KBM-7 (cell line): ENCODE measurements at places on chromosomes 16 and 17.

DNA sequence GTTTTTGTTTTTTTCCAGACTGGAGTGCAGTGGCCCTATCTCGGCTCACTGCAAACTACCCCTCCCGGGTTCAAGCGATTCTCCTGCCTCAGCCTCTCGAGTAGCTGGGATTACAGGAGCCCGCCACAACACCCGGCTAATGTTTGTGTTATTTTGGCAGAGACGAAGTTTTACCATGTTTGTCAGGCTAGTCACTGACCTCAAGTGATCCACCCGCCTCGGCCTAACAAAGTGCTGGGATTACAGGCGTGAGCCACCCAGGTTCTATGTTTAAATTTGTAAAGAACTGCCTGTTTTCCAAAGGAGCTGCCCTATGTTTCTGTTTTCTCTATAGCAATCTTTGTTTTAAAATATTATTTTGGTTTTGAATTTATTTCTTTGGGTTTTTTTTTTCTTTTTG, 13.8 kb upstream of the C16orf87 start:
- no peak for DNase-seq

GRCh38 chr16:13953501-13953900, 33.5 kb downstream of the ERCC4 start:
- DNase-seq: no peak

DNA sequence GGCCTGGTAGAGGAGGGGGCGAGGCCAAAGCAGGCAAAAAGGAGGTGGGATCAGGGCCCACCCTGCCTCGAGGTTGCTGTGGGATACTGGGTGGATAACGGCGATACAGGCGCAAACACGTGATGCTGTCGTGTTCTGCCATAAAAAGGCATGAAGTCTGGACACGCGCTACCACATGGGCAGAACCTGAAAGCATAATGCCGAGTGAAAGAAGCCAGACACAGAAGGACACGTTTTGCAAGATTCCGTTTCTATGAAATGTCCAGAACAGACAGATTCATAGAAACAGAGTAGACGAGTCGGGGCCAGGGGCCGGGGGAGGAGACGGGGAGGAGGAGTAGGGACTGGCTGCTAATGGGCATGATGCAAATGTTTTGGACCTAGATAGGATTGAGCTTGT, 43.5 kb downstream of the ZDHHC7 start:
- DNase-seq: no peak

- DNase-seq: no peak
Measured at GRCh38 chr17:19331134-19331533, 31.4 kb downstream of the B9D1 start.

DNA sequence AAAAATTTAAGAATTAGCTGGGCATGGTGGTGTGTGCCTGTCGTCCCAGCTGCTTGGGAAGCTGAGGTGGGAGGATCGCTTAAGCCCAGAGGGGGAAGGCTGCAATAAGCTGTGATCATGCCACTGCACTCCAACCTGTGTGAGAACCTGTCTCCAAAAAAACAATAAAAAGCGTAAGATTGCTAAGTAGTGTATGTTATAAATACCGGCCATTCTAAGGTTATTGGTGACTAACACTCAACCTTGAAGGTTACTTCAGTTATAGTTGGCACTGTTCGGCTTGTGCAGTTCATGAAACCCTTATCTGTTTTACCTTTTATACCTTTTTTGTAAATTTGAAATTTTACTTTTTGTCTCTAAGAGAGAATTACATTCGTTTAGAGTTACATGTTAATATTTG, 44.0 kb downstream of the PAFAH1B1 start:
- no peak for DNase-seq

- no peak for DNase-seq
Measured at GRCh38 chr17:40343219-40344119, 21.1 kb downstream of the GJD3 start.

DNA sequence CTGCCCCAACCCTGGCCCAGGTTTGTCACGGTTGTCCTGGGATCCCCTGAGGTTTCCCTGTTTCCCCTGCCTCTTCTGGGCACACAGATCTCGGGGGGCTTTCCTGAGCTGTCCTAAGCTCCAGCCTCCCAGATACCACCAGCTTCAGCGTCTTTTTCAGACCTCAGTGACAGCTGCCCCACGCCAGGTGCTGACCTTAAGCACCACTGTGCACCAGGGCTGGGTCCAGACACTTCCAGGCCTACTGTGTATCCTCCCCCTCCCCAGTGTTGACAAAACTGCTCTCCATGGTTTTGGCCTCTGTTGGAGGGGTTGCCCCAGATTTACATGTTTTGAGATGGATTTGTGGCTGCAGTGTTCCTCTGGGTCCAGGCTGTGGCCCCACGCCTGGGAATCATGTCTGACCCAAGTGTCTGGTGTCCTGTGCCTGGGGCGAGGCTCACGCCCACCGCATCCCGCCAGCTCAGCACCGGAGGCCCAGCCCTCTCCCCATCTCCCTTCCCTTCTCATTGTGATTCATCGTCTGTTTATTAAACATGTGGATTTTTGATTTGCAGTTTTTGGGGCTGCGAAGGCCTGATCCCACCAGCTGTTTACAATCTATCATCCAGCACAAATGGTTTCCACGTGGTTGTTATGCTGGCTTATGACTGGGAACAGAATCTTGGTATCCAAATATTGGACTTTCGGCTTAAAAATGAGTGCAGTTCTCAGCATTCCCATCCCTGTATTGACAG, 82.1 kb downstream of the METRNL start:
- no peak for DNase-seq

DNA sequence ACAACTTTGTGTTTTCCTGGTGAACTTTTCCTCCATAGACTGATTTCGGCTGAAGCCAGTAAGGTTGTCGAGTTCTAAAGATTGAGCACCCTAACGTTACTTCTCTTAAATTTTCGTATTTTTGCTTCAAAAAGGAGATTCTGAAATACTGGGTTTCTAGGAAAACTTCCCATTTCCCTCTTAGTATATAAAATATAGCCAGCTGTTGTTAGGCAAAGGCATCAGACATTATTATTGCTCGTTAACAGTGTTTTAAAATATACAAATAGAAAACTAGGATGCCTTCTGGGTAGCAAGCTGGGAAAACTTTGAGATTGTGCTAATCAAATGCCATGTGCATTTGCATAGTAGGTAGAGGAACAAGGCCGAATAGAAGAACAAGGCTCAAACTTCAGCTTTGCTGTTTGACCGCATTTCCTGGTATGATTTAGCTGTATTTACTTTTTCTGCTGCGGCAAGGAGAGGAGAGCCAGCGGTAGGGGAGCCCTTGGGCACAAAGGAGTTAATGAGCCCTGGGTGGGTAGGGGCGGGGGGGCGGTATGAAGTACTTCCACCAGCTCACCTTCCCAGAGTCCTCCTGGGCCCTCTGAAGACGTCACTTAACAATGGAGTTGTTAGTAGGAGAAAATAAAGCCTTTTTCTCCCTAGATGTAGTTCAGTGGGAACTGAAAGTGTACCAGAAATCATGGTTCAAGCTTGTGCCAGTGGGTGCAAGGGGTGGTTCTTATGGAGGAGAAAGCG, 151.9 kb downstream of the MSI2 start:
- DNase-seq: no peak

DNA sequence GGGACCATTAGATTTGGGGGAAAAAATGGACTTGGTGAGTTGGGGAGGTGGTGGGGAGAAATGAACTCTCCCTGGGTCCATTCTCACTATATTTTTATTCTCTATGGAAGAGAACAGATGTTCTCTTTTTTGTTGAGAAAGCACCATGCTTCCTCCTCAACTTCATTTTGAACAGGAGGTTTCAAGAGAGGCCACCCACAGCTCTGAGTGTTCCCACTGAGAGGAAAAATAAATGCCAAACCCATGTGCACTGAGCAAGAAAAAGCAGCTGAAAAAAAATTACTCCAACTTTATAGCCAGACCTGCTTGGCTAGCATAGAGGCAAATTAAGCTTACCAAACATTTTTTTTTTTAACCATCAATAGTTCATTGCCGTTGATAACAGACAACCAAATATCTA, 883.6 kb downstream of the KCNJ2 start:
- DNase-seq: no peak

- no peak for DNase-seq
Measured at GRCh38 chr17:80725517-80725916, 180.9 kb downstream of the RPTOR start.

DNA sequence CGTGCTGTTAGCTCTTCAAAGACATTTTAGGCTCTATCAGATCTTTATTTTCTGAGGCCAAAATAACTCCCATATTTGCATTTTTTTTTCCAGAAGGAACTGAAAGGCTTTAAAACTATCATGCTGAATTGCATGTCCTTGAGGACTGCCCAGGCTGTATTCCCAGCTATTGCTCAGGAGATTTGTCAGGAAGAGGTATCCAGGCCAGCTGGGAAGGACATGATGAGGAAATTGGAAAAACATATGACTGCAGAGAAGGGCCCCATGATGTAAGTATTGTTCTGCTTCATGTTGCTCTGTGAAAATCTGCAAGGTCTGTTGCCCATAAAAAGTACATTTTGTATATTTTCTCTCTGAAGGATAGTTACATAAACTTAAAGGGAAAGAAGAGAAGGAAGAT, 5.7 kb downstream of the CDC6 start:
- DNase-seq: no peak

DNA sequence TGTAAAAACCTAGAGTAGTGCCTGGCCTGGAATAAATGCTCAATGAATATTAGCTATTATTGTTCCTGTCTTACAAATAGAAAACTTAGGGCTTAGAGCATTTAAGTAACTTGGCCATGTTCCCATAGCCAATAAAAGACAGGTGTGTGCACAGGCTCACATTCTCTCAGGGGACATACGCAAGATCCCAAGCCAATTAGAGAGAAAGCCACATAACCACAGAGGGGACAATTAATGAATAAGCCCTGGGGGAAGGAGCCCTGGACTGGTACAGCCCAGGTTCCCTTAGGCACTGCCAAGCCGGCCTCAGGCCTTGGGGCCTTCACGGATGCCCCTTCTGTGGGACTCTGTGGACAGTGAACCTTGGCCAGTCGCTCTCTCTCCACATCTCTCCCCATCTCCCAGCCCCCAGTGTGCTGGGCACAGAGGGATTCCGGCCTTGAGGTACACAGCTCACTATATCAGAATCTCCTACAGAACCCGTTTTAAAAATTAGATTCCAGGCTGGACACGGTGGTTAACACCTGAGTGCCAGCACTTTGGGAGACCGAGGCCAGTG, 27.3 kb upstream of the ABCC12 start:
- DNase-seq: no peak
